ENCODE measurements at places on chromosomes 3 and 15.

GRCh38 chr15:96586901-96587300 is 256.4 kb downstream of the NR2F2 start:
- no peak for DNase-seq

GRCh38 chr15:61629269-61629668 is 400.2 kb upstream of the RORA start:
- no peak for DNase-seq

DNA sequence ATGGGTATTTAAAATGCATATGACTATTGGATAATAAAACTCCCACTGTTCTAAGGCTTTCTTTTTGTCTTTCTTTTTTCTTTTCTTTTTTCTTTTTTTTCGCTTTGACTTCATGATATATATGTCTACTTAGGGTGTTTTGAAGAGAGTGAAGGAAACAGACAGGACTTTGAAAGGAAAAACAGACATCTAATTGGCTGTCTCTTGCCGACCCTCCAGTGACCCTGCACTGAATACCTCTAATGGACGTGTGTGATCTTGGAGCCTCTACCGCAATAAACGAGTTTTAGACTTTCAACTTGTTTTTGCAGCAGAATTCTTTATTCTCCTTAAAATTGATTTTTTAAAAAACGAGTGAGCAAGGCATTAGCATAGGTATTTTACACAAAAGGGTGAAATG is 158.1 kb upstream of the NR2F2 start:
- no peak for DNase-seq

DNA sequence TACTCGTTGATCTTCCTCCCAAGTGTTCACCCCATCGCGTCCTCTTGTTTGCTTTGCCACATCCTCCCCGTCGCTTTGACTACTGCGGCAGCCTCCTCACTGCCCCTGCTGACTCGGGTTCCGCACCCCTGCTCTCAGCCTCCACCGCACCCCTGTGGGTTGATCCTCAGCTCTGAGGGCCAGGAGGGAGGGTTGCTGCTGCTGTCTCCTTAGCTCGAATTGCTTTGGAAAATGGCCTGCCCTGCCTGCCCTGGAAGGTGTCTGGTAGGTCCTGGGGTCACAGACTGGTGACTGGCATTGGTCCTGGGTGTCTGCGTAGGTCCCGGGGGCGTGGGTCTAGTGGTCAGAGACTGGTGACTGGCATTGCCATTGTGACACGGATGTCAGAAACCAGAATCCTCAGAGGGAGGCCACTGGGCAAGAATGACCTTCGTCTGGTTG is 9.4 kb downstream of the MUC4 start:
- DNase-seq = no peak

GRCh38 chr3:171511450-171511849 is 51.2 kb upstream of the TNIK start:
- no peak for DNase-seq

- DNase-seq = no peak
These were observed 158.3 kb downstream of the TMEM108 start for GRCh38 chr3:133196527-133196926.

DNA sequence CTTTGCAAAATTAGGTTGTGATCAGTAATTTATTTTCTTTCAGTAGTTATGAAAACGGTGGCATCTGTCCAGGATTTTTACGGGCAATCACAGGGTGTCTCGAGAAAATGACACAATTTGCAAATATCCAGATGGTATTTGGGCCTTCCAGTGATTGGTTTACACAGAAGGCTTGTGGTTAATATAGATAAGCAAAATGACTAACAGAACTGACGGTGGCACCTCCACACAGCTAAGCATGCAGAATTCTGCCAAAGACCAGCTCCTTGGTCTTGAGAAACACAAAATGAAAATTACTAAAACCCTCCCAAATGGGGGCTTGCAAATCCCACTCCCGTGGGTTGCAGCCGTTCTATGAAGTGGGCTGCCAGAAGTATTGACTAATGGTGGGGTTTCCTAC is 5.5 kb downstream of the ARHGEF3 start:
- DNase-seq = no peak

GRCh38 chr3:61927332-61927731 is 366.0 kb downstream of the PTPRG start:
- no peak for DNase-seq

- DNase-seq = no peak
These were observed 215.3 kb downstream of the LRTM1 start for GRCh38 chr3:54712539-54712938.

- no peak for DNase-seq
These were observed 12.5 kb downstream of the PRR20G start for GRCh38 chr3:127275287-127275781.

- DNase-seq = no peak
These were observed 618.6 kb downstream of the NLGN1 start for GRCh38 chr3:174016186-174016585.

- no peak for DNase-seq
These were observed 59.3 kb downstream of the MCF2L2 start for GRCh38 chr3:183369117-183369516.

DNA sequence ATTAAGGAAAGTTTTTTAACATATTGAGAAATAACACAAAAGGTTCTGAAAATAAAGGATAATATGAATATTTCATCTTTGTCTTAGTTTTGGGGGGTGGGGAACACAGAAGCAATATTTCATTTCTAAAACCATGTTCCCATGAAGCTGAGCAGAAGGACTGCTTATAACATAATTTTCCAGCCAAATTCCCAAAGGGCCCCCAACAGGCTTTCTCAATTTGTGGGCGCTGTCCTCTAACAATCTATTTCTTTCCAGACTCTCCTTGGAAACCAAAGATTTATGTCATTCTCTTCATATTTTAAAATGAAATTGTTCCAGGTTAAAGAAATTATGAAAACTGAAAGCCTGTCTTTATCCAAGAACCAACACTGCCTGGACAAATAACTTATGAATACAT is 273.5 kb downstream of the ZBTB20 start:
- DNase-seq = no peak

DNA sequence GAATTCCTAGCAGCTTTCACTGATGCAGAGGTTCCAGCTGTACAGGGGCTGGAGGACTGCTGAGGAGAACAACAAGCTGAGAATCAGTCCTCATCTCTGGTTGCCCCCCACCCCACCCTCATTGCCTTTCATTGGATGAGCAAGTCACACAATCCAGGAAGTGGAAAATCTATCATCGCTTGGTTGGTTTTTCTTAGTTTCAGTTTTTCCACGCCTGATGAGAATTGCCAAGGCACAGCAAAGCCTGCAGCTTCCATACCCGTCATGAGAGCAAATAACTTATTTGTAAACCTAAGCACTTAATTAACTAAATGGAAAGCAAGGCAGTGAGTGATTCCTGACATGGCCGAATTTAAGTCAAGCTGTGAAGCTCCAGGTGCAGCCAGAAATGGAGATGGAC is 21.4 kb upstream of the LIPC start:
- peak; percentile 16 for DNase-seq

GRCh38 chr3:33883951-33884561 is 85.6 kb downstream of the PDCD6IP start:
- DNase-seq = no peak

DNA sequence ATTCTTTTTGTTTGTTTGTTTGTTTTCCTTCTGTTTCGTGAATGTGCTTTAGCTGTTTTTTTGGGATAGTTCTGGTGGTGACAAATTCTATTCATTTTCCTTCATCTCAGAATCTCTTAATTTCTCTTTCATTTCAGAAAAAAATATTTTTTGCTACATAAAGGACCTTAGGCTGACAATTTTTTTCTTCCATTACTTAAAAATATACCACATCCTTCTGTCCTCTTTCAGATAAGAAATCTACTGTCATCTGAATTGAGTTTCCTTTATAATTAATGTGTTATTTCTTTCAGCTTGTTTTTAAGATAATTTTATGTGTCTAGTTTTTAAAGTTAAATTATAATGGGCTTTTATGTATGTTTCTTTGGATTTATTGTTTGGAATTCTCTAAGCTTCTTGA is 47.6 kb downstream of the IL16 start:
- no peak for DNase-seq

GRCh38 chr3:51306093-51306492 is 79.0 kb upstream of the MANF start:
- DNase-seq = no peak

GRCh38 chr3:89368846-89369245 is 261.4 kb downstream of the EPHA3 start:
- DNase-seq = no peak
